ENCODE measurements at places on chromosomes 6 and 20.
A peak's percentile ranks its signal among the peaks of the same experiment; 100 is the strongest.

- no peak for DNase-seq
Measured at GRCh38 chr20:10067321-10067720, 32.5 kb downstream of the ANKEF1 start.

GRCh38 chr6:111631018-111631417 is 25.3 kb upstream of the TRAF3IP2 start:
- no peak for DNase-seq

DNA sequence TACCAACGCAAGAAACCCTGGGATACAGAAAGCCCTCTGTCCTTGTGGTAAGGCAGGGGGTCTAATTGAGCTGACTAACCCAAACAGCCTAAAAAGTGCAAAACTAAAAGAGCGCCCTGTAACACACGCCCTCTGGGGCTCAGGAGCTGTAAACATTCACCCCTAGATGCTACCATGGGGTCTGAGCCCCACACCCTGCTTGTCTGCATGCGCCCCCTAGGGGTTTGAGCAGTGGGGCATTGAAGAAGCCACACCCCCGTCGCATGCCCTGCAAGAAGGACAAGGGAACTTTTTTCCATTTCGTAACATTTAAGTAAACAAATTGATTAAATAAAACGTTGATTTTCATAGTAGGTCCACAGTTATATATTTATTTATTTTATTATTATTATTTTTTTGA is 616.9 kb upstream of the MAN1A1 start:
- DNase-seq = no peak

- no peak for DNase-seq
Measured at GRCh38 chr6:11196511-11197174, 35.8 kb downstream of the NEDD9 start.

- no peak for DNase-seq
Measured at GRCh38 chr6:18186033-18186432, 30.8 kb downstream of the KDM1B start.

DNA sequence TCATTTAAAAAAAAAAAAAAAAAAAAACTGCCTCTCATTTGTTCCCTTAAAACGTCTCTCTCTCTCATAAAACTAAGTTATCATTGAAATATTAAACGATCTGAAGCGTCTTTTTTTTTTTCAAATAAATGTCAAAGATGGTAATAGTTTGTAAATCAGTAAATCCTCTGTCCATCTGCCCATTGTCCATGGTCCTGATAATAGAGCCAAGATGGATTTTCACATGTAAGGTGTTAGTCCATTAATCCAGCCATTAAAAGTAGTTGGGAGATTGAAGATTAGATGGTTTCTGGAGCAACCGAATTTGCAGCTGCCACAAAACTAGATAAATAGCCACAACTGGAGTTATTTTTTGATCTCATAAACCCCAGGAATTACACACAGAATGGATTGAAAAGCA is 145.8 kb upstream of the SNX9 start:
- DNase-seq = no peak

DNA sequence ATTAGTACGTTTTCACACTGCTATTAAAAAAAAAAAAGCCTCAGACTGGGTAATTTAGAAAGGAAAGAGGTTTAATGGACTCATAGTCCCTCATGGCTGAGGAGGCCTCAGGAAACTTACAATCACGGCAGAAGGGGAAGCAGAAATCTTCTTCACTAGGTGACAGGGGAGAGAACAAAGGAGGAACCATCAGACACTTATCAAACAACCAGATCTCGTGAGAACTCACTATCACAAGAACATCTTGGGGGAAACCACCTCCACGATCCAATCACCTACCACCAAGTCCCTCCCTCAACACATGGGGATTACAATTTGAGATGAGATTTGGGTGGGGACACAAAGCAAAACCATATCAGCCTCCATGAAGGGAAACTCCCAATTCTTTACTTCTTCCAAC is 85.2 kb upstream of the MAFB start:
- no peak for DNase-seq

GRCh38 chr20:49356676-49357075 is 78.8 kb upstream of the ZNFX1 start:
- no peak for DNase-seq

DNA sequence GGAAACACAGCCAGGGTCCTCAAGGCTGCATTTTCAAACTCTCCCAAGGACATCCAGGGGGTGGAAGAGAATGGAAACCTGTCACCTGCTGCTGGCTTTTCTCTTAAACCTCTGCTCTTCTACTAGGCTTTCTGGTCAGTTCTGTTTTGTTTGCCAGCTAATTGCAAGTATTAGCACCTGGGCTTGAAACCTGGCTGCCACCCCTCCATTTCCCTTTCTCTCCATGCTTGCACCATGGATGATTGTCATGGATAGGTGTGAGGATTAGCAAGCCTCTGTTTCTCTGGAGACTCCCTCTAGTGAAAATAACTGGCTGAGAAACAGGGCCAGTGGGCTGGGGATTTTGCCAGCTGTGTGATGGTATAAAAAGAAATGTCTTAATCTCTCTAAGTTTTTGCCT is 33.0 kb upstream of the GPR6 start:
- DNase-seq = no peak

GRCh38 chr20:59151391-59151790 is 12.2 kb upstream of the ZNF831 start:
- no peak for DNase-seq

GRCh38 chr20:62150310-62150575 is 6.7 kb downstream of the SS18L1 start:
- no peak for DNase-seq

GRCh38 chr20:52577696-52578095 is 386.1 kb upstream of the ZFP64 start:
- no peak for DNase-seq

DNA sequence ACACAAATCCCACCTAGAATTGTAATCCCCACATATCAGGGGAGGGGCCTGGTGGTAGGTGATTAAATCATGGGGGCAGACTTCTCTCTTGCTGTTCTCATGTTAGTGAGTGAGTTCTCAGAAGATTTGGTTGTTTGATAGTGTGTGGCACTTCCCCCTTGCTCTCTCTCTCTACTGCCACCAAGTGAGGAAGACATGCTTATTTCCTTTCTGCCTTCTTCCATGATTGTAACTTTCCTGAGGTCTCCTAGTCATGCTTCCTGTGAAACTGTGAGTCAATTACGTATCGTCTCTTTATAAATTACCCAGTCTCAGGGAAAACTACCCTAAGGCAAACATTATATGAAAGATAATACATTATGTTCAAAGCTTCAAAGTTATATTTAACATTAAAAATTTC is 1297.5 kb upstream of the CITED2 start:
- DNase-seq = no peak

DNA sequence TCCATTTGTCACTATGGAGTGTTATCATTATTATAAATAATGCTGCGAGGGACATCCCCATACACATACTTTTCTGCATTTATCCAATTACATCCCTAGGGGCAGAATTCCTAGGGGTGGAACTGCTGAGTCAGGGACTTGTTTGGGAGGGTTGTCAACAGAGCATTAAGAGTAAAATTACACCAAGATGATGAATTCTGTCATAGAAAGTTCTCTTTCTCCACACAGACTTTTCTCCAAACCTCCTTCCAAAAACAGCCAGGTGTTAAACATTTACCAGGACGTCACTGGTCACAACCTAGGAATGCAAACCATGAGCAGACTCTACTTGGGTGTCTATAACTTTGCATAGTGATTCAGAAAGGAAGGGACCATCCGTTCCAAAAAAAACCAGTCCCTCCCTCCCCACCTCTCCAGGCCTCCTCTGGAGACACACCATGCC is 95.5 kb downstream of the PRND start:
- no peak for DNase-seq

DNA sequence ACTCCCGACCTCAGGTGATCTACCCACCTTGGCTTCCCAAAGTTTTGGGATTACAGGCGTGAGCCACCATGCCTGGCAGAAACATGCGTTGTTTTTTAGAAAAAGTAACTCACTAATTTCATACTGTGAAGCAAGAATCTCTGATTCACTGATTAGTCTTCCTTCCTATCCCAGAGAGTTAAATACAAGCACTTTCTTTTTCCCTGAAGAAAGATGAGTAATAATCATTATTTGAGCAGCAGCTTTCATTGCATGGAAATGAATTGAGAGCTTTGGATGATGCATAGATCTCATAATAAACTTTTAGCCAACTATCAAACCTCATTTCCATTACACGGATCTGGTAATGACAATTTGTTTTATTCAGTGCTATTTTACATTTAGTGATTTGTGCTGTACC is 892.5 kb upstream of the EYS start:
- no peak for DNase-seq

- no peak for DNase-seq
Measured at GRCh38 chr6:125904871-125905270, 51.7 kb upstream of the HINT3 start.

DNA sequence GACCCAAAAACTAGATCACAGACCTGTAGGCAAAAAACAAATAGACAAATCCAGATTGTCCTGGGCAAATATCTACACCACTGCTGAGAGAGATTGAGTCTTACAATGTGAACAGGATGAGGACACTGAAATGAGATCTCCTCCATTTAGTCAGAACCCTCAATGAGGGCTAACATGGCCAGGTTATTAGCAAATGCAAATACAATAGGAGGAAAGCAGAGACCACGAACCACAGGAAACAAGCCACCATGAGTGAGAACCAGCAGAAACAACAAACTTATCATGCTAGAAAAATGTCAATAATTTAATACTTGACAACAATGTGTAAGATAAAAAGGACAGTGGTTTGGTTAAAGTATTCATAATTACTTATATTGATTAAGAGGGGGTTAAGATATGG is 162.8 kb downstream of the SYNE1 start:
- no peak for DNase-seq

- DNase-seq = peak; percentile 68
Measured at GRCh38 chr20:25058051-25058846, at the start of gene ACSS1. TSS of gene ACSS1 (minus strand) at chr20:25058139. CDS start at chr20:25058102, 37 bp downstream.

GRCh38 chr6:128112494-128112893 is 211.6 kb upstream of the THEMIS start:
- no peak for DNase-seq

- no peak for DNase-seq
Measured at GRCh38 chr6:1607516-1608221, 2.0 kb upstream of the FOXC1 start.

- no peak for DNase-seq
Measured at GRCh38 chr20:4691753-4692152, 30.0 kb upstream of the PRND start.

DNA sequence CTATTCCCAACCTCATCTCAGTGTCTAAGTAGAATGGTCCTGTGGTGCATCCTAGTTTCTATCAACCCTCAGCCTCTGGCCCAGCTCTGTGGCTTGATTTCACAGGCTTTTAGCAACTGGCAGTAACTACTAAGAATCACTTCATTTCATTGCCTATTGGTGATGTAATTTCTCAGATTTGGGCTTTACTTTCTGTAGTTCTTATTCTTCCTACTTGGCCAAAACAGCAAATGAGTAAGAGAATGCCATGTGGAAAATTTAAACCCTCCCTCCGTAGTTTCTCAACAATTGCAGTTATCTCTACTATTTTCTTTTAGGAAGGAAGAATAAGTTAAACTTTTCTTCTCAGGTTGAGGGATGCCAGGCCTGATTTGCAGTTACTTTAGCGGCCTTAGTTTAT is 387.3 kb downstream of the CDKAL1 start:
- no peak for DNase-seq

DNA sequence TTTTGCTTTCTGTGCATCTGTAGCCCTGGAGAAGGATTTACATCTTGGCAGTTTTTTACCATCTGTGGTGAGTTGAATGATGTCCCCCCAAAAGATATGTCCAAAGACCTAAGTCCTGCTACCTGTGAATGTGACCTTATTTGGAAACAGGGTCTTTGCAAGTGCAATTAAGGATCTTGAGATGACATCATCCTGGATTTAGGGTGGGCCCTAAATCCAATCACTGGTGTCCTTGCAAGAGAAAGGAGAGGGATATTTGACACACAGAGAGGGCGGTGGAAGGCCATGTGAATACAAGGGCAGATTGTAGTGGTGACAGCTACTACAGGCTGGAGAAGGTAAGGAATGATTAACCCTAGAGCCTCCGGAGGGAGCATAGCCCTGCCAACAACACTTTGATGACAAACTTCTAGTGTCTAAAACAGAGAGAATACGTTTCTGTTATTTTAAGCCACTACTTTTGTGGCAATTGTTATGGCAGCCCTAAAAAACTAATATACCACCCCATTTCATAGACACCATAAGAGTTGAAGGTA is 35.1 kb downstream of the MKKS start:
- DNase-seq = no peak

DNA sequence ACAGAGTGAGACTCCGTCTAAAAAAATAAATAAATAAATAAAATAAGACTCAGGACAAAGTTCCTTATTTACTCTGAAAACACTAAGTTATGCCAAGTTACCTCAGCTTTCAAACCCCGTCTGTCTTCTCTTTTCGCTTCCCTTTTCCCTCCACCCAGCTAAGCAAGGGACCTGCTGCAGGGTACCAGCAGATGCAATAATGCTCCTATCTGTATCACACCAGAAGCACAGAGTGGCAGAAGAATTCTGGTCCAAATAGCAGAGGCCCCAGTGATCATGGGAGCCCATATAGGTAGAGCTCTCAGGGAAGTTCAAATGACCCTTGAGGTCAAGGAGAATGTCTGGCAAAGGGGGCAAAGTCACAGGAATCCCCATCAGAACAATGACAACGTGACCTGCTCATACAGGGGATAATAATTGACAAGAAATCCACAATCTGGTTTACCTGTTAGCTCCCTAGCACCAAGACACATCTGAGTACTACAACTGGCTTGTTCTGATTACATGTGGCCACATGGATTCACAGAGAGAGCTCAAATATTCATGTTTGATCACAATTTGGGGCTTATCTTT is 8.7 kb downstream of the GCM1 start:
- DNase-seq = no peak

Data from activated CD4-positive, CD25-positive, alpha-beta regulatory T cell (primary cell).